AML-193 (cell line): ENCODE measurements at places on chromosomes 16 and 17.

DNA sequence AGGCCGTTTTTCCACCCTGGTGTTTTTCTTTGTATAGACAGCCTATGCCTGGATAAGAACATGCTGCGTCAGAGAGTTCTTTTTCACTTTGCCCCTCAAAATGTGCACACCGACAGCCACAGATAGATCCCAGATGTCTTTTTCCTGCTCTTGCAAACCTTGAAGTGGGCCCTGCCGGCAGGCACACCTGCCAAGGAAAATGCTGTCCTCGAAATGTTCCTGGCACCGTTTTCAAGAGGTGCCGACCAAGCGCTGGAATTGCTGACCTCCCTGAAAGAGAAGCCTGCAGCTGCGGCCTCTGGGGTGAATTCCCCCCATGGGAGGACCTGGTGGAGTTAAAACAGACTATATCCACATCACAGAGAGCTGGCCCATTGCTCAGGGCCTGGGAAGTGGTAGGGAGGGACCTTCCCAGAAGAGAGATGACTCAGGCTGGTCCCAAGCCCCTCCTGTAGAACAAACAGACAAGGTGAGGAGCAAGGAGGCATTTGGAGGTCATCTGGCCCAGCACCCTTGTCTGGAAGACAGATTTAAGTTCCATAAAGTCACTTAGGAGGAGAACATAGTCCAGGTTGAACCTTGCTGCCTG is 668.1 kb downstream of the MAF start:
- no peak for DNase-seq

GRCh38 chr17:13688716-13689115 is 87.0 kb upstream of the HS3ST3A1 start:
- DNase-seq: no peak

- DNase-seq: no peak
These were observed 14.3 kb downstream of the PIK3R5 start for GRCh38 chr17:8951206-8951605.

GRCh38 chr17:42563143-42563509 is 1.2 kb downstream of the COASY start:
- DNase-seq: no peak

DNA sequence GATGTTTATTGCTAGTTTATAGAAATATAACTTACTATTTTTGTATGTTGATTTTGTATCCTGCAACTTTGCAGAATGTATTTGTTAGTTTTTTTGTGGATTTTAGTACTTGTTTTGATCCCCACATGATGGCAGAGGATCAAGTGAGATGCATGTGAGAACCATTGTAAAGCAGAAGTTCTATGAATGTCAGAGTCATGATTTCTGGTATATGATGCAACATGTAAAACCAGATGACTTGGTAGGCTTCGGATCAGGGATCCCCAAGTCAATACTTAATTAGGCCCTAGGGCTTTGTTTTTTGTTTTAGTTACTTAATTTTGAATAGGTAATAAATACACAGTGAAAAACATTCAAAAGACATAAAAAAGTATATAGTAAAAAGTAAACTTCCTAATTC is 45.8 kb downstream of the ESRP2 start:
- DNase-seq: peak; percentile 4

DNA sequence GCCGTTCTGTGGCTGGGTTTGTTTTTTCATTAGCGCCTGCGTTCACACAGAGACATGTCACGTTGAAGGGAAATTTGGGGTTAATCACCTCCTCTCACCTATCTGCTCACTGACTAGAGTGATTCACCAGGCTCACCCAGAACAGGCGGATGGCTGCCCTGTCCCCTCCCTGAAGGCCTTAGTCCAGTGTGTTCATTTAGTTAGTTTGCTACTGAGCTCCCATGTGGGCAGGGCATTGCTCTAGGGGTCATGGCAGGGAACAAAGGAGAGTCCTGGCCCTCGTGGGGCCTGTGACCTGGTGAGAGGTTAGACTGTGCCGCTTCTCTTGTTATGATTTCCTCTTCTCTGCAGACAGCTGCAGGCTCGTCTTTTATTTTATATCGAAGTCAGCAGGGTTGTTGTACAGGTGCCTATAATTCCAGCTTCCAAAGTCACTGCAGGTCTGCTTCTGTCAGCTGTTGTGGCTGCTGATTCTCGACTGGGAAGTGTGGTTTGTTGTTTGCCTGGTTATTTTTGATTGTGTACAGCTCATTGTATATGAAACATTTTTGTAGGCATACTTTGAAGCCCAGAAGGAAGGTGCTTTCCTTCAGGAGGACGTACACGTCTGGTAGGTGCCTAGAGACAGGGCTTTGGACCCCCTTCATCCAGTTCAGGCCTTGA is 73.4 kb upstream of the GSE1 start:
- no peak for DNase-seq

DNA sequence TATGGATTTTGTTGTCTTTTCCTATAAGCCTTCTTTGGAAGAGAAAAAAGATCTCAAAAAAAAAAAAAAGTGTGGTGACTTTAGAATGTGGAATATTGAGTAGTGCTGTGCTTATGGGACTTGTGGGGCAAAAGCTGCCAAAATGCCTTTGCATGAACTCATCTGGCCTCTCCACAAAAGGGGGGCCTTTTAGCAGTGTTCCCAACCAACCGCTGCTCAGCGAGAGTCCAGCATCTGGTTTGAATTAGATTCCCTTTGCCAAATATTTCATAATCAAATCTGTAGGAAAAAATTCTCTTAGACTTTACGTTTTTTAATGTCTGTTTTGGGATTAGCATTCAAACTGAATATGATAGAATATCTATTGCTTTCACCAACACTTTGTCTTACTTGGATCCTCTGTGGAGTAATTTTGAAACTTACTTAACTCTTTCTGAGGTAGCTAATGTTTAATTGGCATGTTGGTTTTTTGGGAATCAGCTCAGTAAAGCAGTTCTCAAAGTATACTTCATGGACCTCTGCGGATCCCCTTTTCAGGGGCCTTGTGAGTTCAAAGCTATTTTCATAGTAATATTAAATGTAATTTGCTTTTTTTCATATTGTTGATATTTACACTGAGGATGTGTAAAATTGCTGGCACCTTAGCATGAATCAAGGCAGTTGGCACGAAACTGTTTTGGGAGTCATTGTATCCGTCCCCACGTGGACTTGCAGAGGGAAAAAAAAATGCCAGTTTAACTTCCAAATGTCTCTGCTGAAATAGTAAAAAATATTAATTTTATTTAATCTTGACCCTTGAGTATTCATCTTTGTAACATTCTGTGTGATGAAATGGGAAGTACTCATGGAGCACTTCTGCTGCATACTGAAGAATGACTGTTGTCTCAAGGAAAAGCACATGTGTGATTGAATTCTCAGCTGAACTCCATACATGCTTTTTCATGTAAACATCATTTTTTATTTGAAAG is 34.7 kb upstream of the VPS4A start:
- no peak for DNase-seq

DNA sequence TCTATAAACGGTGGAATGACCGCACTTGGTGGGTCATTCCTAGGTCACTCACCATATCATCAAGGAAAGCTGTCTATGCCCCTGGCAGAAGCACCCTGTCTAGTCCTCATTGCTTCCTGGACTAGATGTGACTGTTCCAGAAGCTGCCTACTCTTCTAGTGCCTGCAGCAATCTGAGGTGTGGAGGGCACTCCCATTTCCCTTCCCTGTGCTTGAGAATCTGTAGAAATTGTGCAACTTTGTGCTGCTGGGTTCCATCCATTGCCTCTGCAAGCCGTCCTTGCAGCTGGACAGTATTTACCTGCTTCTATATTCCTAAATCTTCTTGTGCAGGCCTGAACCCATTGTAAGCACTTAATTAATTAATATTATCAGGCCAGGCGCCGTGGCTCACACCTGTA is 52.1 kb downstream of the CACNG3 start:
- no peak for DNase-seq

- DNase-seq: no peak
These were observed 71.3 kb downstream of the MYH11 start for GRCh38 chr16:15785386-15786059.

GRCh38 chr16:66228792-66229191 is 137.7 kb upstream of the CDH5 start:
- DNase-seq: no peak

DNA sequence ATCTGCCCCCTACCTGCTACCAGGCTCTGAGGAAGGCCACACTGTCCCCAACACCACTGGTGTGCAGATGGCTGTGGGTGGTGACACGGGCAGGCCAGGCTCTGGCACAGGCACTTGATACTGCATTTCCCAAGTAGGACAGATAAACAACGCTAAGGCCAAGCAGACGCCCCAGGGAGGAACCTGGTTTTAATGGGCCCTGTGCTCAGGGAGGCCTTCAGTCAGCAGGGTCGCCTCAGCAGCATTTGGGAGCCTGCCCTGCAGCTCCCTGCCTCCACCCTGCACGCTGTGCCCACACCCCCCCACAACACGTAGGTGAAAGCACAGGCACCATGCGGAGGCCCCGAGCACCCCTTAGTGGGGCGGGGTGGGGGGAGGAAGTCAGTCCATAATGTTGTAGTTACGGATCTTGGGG is 3.3 kb upstream of the FASN start:
- DNase-seq: no peak

GRCh38 chr17:56350592-56350991 is 197.3 kb downstream of the ANKFN1 start:
- DNase-seq: no peak

DNA sequence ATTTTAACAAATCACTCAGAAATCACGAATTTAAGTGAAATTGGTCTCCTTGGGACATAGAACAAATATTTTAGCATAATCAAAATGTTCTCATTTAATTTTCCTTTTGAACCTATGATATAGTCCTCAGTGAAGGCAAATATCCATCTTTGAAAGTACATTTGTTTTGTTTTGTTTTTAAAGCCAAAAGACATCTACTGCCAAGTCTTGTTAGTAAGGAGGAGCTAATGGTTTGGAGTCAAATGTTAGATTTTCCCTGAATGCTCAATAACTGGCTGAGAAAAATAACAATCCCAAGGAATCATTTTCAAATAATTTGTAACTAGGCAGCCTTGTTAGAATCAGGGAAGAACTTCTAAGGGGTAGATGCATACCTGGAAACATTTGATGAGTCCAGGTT is 302.9 kb upstream of the MAF start:
- DNase-seq: no peak

- DNase-seq: no peak
These were observed 2.8 kb upstream of the PRRT2 start for GRCh38 chr16:29809031-29809747.

DNA sequence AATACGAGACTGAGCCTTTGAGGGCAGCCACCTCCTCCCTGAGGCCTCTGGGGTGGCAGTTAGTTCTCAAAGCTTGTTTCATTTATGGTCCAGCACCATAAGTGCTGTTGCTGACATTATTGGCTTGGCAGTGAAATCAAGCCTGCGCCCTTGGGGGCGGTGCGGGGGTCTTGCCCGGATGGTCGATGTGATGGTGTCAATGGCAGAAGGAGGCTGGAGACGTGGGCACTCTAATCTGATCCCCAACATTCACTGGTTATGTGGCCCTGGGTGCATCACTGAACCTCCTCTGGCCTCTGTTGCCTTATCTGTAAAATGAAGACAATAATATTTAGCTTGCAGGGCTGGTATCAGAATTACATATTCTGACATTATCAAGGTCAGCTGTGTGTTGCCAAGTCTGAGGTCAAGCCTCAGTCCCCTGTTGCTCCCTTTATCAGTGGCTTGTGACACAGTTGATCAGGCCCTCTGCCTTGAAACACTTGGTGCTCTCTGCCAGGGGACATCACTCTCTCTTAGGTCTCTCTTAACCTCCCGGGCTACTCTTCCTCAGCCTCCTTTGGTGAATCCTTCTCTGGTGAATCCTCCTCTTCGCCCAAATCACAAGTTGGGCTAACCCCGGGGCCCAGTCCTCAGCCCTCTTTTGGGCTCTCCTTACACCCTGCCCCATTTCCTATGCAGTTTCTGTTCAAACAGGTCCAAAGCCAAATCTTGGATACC is 11.8 kb upstream of the TMEM220 start:
- no peak for DNase-seq
